GM03348 (cell line): ENCODE measurements at places on chromosomes 6 and 20.
A peak's percentile ranks its signal among the peaks of the same experiment; 100 is the strongest.

DNA sequence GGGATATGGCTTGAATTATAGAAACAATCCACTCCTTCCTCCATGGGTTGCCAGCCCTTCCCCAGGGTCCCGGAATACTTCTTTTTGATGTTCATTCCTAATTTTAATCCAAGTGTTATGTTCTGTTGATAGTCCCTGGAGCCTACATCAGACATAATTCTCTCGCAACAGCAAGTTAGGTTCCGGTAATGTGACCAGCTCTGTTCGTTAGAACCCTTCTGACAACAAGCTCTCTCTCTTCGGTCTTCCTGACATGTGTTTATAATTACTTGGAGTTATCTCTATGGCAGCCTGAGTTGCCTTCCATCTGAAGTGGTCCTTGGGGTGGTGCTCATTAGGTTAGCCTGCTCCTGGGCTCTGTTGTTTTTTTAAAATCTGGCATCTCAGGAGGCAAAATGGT lies 506.9 kb upstream of the JARID2 start:
- DNase-seq: no peak

GRCh38 chr20:33970229-33970628 lies 23.5 kb upstream of the RALY start:
- DNase-seq: no peak

DNA sequence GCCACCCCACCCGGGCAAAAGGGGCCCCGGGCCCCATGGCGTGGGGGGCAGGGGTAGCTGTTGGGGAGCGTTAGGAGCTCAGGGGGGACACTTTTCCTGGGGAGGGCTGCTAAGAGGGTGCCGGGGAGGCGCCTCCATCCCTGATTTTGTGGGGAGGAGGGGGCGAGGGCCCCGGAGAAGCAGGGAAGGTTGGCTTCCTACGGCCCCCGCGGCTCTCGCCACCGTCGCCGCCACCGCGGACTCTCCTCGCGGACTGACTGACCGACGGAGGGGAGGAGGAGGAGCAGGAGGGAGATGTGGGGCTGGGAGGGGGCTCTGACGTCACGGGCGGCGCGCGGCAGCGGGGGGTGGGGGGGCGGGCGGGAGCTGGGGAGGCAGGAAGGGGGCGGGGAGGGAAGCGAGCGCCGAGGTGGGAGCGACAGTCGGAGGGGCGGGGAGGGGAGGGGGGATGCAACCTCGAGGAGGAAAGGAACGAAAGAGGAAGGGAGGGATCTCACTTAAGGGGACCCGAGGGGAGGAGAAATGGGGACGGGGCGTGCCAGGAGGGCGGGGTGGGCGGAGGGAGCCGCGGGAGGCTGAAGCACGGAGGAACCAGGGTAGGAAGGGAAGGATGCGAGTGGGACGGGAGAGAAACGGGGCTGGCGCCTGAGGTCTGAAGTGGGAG lies 5.1 kb downstream of the GABBR1 start:
- peak; percentile 94 for DNase-seq

GRCh38 chr6:35810971-35811698 lies 6.0 kb downstream of the LHFPL5 start:
- no peak for DNase-seq

DNA sequence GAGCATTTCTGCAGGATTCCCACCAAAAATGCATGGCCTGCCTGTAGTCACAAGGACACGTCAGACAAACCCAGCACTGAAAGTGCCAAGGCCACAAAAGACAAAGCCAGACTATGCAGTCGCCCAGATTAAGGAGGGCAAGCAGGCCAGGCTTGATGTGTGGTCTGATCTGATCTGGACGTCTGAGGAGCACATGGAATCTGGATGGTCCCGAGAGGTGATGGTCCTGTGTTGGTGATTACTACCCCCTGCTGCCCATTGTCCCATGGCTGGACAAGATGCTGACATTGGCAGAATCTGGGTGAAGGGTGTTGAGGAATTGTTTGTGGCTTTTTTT lies 17.1 kb downstream of the NPEPL1 start:
- DNase-seq: peak; percentile 4

DNA sequence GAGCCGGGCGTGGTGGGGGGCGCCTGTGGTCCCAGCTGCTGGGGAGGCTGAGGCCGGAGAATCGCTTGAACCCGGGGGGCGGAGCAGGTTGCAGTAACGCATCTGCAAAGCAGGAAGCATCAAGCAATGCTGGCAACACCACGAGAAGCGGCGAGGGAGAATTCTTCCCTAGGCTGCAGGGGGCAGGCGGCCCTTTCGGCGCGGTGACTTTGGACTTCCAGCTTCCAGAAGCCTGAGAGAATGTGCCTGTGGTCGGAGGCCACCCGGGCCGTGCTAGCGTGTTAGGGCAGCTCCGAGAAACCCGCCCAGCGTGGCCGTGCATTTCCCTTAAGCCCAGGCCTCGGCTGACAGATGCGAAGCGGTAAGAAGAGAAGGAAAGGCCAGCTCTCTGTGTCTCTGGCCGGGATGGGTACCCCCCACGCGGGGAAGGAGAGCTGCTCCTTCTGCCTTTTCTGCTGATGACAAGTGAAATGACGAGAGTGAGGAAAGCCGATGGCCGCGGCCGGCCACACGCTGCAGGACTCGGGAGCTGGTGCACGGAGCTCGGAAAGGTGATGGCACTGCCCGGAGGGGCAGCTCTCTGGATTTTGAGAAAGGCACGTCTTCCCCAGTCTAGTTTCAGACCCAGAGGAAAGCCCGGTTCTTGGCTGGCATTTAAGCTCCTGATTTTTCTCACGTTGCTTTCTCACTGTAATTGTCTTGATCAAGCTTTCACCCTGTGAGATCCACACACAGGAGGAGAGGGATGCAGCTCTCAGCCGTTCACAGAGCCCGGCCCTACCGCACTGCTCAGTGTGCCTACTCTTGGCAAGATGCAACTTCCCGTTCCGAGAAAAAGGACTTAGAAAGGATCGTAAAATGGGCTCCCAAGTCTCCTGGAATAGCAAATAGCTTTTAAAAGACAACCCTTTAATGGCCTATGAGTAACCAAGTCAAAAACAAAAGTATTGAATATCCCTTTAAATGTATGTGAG lies 68.3 kb upstream of the EXOC2 start:
- DNase-seq: no peak

GRCh38 chr6:151352410-151353396 lies 38.7 kb downstream of the ZBTB2 start:
- DNase-seq: no peak

GRCh38 chr20:57768519-57768918 lies 58.7 kb upstream of the PMEPA1 start:
- DNase-seq: no peak

DNA sequence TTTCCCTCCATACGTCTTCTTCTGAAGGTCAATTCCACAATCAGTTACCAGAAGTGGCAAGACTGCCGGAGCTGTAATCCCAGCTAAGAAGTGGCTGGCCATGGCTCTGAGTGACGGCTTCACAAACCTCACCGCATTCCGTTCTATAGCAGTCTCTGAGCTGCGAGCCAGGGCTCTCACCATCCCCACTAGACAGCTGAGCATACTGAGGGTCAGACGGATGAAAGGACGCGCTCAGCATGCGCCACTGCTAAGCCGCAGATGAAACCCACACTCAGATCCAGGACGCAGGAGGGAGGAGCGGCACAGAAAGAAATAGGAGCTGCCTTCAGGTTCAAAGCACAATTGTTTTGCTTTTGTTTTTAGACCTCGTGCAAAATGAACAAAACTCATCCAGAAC lies 97.9 kb downstream of the ANKRD60 start:
- no peak for DNase-seq

DNA sequence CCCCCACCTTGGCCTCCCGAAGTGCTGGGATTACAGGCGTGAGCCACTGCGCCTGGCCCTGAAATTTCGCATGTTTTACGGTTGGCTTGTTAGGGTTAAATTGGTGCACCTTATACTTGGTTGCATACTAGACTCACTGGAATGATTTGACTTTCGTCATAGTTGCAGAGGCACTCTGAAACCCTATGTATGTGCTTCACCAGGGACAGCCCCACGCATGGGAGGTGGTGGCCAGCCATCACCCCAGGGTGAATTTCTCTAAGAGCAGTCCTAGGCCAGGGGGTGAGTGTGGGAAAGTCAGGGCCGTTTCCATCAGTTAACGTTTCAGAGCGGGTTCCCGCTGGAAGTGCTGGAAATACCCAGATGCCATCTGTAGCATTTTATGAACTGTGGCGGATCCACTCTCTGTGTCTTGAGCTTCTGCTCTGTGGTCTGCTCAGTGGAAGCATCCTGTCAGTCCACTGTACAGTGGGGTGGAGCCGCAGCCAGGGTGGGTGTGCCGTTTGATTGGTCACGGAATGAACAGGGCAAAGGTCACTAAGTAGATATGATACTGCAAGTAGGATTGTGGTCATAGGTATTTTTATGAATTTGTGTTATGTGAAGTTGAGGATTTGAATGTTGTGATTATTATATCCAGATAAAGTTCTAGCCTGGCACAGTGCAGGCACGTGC lies 13.2 kb downstream of the DNAJC5 start:
- DNase-seq: no peak

GRCh38 chr6:40695114-40695513 lies 108.0 kb upstream of the LRFN2 start:
- no peak for DNase-seq

DNA sequence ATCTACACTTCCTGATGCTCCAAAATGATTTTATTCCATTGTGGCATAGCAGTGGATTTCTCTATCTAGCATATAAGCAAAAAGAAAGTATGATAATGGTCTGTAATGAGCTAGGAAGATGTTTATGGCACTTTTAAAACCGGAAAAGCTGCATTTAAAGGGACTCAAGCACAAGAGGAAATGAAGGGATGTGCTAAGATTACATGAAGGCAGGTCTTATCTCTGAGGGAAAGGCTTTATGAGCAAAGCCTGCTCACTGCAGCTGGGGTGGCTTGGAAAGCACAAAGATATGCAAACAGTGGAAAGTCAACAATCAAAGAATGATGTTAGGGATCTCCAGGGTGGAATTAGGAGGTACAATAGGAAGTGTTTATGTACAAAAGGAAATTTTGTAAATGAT lies 138.2 kb downstream of the TENT5A start:
- peak; percentile 16 for DNase-seq

DNA sequence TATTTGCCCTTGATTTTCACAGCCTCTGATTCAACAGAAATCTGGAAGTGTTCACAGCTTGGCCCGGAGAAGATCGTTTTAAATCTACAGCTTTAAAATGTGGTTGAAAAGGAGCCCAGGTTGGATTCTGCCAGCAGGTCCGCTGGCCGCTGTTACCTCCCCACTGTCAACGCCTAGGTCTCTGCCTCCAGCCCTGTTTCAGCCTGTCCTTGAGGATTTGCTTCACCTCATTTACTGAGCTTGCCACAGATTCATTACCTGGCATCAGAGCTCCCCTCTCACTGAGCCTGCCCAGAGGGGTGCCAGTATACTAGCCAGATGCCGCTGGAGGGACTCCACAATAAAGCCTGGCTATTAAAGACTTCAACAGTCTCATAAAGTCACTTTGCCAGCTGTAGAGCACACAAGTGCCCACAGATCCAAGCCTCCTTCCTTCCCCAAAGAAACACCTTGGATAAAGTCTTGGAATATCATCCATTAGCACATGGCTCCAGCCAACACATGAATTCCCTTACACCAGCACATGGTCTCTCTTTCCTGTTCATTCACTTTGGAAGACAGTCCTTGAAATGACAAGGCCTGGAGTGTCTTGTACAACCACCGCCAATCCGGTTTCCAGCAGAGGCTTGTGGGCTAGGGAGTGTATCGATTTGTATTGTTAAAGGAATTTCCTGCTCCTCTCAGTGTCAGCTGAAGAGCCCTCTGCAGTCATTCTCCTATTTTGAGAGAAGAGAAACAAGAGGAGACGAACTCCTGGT lies 9.5 kb upstream of the NR2E1 start:
- no peak for DNase-seq

- DNase-seq: peak; percentile 55
Observed at GRCh38 chr6:17580518-17581048, 19.5 kb upstream of the FAM8A1 start.

- DNase-seq: peak; percentile 53
Observed at GRCh38 chr20:49287555-49288249, 9.8 kb upstream of the ZNFX1 start.

- DNase-seq: no peak
Observed at GRCh38 chr20:10111139-10111958, 76.6 kb downstream of the ANKEF1 start.

DNA sequence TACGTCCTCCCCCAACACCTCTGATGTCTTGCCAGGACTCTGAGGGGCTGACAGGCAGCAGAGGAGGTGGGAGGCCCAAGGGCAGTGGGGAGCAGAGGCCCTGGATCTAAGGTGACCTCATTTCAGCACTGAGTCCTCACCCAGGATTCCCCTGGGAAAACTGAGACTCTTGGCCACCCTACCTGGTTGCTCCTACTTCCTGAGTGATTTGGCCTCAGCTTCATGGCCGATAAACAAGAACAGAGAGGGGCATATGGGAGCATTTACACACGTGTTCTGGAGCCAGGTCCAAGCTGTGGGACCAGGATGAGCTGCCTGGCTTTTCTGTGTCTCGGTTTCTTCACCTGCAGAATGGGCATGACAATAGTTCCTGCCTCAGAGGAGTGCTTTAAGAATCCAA lies 133.8 kb downstream of the ANKRD60 start:
- DNase-seq: no peak

DNA sequence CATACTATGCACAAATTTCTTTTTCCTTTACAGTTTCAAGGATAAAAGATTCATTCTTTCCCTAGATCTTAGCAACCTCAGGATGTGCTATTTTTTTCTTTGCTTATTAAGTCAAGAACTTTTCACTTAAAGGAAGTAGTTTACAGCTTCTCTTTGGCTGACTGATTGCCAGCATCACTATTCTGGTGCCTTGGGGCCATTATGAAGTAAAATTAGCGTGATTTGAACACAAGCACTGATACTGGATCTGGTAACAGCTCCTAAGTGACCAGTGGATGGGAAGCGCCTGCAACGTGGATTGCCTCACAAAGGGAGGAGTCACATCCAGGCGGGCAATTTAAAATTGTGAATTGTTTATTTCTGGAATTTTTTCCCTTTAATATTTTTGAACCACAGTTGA lies 147.1 kb downstream of the ARID1B start:
- DNase-seq: no peak

DNA sequence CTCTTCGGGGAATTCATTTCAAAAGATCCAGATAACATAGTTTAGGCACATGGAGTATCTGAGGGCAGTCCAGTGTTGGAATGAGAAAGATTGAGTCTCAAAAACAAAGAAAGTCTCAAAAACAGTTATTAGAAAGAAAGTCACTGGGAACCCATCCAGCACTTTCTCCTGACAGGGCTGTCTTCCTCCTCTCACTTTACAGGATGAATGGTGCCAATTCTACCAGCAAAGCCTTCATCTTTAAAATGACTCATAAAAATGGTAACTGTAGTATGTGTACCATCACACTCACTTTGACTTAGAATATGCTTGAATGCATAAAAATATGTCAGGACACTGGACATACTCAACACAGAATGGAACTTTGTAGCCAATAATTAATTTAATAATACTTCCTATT lies 71.3 kb downstream of the SLC22A3 start:
- DNase-seq: no peak

GRCh38 chr6:97275804-97276203 lies 7.2 kb downstream of the MMS22L start:
- DNase-seq: no peak

GRCh38 chr6:10190042-10190441 lies 224.8 kb downstream of the TFAP2A start:
- DNase-seq: no peak

DNA sequence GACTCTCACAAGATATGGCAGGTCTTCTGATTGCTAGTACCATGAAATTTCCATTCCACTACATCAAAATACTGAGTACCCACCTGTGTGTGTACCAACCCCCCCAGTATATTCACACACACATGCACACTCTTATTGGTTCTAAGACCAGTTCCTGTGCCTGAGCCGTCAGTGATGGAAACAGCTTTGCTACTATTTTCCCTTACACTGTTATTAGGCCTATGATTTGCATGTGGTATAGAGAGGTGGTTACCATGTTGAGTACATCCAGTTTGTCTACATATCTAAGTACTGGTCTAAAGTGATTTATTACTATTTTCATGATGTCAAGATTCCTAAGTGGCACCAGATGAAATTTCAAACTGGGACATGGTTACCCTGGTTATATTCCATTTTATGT lies 459.9 kb downstream of the BCKDHB start:
- no peak for DNase-seq
